ENCODE measurements at places on chromosomes 11 and 22. TPM values are rescaled to one million over a fixed set of nuclear protein-coding genes. Genes with fewer than 3 reads are reported as not detected.

The KIF18A gene
- polyA plus RNA-seq = 5.1 TPM

The TSPAN32 gene
- polyA plus RNA-seq = not detected

The MMP11 gene
- 0.21 TPM for polyA plus RNA-seq

The APOBEC3A gene
- not detected for polyA plus RNA-seq

The APLNR gene
- polyA plus RNA-seq = not detected

The HEPN1 gene
- polyA plus RNA-seq = not detected

The RIMBP3B gene
- 0.03 TPM for polyA plus RNA-seq

Measured in foreskin keratinocyte (primary cell).